Activated CD8-positive, alpha-beta memory T cell treated with anti-CD3 and anti-CD28 coated beads for 4 hours (primary cell): ENCODE measurements at places on chromosomes 12 and 14.

DNA sequence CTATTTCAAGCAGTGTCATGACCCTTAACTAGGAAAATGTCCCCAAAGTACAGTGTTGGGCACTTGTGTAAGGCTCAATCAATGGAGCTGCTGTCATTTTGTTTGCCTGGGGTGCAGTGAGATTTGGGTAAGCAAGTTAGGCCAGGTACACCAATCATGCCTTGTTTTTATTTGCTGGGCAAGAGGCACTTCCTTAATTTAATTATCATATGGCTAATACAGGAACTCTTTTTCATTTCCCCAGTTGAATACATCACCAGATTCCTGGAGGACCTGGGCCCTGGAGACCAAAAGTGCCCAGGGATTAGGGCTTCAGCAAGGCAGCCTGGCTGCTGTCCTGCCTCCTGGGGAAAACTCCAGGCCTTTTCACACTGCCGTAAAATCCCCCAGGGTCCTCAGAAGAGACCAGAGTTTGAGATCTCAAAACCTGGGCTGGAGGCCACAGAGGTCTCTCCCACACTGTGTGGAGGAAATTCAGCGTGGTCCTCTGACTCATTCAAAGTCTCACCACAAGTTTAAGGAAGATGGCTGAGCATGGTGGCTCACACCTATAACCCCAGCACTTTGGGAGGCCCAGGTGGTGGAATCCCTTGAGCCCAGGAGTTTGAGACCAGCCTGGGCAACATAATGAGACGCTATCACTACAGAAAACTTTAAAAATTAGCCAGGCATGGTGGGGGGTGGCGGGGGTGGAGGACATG lies 28.4 kb upstream of the FOXN3 start:
- DNase-seq = no peak

DNA sequence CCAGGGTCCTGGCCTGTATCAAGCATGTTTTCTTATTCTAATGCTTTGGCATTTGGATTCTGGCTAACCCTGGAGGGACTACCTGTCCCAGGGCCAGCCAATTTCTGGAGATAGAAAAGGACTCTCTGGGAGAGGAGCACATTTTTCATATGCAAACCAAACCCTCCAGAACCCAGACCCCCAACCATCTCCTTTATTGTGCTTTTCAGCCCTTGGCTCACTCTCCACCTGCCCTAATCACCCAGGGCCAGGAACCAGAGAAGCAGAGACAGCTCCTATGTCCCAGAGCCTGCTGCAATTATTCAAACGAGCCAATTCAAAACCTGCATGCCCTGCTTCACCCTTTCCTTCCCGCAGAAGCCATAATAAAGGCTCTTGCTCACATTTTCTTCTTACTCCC lies 23.8 kb downstream of the HSPB8 start:
- no peak for DNase-seq

GRCh38 chr12:76916170-76916540 lies 37.3 kb upstream of the CSRP2 start:
- DNase-seq = no peak

- no peak for DNase-seq
Observed at GRCh38 chr12:110431957-110432587, 18.1 kb downstream of the ARPC3 start.

- DNase-seq = no peak
Observed at GRCh38 chr12:53418221-53418620, 5.4 kb upstream of the AMHR2 start.

DNA sequence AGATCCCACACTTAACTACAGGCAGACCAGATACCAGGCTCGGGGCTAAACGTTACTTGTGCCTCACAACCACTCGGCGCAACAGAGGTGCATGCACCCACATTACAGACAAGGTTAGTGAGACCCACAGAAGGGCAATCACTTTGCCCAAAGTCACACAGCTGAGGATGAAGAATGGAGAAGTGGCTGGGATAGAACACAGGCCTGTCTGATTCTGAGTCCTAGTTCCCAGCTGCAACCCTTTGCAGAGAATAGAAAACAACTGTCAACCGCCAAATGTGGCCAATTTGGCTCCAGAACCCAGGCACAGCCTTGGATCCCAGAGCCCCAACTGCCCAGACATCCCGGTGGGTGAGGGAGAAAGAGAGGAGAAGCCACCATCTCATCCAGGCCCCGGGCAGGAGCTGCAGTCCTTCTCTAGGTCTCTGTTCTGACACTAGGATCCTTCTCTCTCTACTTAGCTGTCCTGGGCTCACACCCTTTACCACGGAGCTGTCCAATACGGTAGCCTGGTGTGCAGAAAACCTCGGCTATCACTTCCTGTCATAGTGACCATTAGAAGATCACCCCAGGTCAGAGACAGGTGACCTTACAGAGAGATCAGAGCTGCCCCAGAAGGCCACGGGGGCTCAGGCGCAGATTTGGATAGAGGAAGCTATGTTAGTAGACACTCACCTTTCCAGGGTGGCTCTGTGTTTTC lies 59.1 kb downstream of the FAM222A start:
- DNase-seq = no peak

- DNase-seq = peak; percentile 39
Observed at GRCh38 chr12:68175557-68176061, 16.1 kb upstream of the IFNG start.

GRCh38 chr14:104968153-104968527 lies 10.0 kb downstream of the AHNAK2 start:
- no peak for DNase-seq

- peak; percentile 38 for DNase-seq
Observed at GRCh38 chr14:21978184-21978998, 304.8 kb upstream of the OR4E1 start.

DNA sequence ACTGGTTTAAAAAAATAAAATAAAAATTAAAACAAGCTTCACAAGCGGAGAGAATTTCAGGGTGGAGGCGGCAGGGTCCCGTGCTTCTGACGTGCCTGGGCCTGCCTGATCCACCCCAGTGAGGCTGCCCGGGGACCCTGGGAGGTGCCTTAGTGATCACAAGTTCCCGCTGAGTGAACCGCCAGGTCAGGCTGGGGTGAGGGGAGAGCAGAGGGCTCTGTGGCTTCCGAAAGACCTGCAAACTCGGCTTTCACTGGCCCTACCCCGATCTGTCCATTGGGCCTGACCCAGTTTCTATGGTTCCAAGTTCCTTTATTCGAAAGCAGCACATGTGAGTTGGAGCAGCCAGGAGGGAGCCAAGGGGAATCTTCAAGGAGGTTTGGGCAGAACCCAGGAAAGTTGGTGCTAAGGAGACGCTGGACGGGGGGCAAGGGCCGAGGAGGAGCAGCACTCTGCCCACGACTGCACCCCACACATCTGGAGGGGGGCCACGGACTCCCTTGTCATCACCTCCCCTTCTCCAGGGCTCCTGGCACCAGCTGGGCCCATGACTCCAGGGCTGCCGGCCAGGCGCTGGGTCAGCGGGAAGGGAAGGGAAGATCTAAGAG lies 12.9 kb downstream of the MMP14 start:
- DNase-seq = no peak

DNA sequence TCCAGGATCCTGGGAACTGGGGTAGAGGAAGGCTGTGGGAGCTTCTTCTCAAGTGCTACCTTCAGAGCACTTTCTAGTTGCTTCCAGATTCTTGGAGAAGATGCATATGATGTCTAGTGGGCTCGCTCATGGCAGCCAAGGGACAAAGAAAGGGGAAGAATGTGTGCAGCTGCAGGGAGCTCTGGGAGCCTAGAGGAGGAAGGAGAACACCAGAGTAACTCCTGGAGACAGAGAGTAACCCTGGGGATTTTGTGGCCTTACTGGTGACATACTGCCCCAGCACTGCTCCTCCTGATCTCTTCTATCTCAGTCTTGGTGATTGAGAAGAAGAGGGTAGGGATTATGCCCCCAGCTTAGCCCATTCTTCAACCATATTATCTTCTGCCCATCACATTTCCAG lies 10.3 kb upstream of the SP7 start:
- no peak for DNase-seq

- DNase-seq = no peak
Observed at GRCh38 chr14:102984336-102985102, 62.1 kb downstream of the AMN start.

- DNase-seq = no peak
Observed at GRCh38 chr12:130832561-130833209, 6.4 kb downstream of the STX2 start.

GRCh38 chr12:69575346-69575745 lies 9.9 kb upstream of the CCT2 start:
- DNase-seq = no peak

- no peak for DNase-seq
Observed at GRCh38 chr14:23071921-23072539, 14.7 kb upstream of the CDH24 start.

DNA sequence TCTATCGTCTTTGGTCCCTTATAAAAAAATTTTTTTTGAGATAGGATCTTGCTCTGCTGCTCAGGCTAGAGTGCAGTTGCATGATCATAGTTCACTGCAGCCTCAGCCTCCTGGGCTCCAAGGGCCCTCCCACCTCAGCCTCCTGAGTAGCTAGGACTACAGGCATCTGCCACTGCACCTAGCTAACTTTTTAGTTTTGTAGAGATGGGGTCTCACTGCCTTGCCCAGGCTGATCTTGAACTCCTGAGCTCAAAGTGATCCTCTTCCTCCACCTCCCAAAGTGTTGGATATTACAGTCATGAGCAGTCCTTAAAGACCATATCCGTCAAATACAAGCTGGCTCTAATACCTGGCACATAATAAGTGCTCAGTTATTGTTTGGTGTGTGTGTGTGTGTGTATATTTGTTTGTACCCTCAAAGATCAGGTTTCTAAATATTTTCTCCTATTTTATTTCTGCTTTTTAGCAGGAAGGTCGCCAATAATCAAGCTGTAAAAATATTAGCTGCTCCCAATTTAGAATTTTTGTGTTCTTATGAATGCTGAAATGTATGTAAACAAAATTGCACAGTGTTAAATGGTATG lies 30.5 kb downstream of the SRGAP1 start:
- no peak for DNase-seq

DNA sequence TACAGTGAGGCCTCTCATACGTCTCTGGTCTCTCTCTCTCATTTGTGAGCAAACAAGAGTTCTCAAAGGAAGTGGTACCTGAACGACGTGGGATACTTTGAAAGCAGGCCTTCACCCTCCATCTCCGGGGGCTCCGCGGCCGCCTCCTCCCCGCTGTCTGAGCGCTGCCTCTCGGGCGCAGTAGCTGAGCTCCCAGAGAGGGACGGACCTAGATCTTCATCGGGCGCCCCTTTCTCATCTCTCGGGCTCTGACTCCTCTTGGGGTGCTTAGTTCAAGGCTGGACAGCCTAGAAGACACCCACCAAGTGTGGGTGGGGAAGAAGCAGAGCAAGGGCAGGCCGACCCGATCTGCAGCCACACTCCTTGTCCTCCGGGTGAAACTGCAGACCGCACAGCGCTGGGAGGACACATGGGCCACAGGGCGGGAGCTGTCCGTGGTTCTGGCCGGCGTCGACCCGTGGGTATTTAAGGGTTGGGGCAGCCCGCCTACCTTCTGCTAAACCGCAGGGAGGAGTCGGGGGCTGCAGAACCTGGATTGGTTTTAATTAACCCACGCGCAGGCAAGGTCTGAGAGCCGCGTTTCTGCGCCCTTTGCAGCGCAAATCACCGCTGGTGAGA lies 92.7 kb downstream of the PAH start:
- no peak for DNase-seq

DNA sequence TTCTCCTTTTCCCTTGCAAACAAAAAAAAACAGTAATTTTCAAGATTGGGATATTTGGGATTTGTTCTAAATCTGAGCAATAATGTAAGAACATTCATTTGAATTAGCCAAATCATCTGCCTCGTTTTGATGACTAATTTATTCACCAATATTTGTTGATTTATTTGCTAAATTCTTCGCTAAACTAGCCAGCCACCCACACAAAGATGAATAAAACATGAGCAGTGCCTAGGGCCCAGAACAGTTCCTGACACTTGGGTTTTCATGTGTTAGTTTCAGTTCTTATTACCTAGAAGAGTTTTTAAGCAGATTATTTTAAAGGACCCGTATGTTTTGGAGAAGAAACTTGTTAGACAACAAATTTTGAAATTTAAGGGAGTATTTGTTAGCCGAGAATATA lies 1.4 kb downstream of the ETNK1 start:
- peak; percentile 19 for DNase-seq

DNA sequence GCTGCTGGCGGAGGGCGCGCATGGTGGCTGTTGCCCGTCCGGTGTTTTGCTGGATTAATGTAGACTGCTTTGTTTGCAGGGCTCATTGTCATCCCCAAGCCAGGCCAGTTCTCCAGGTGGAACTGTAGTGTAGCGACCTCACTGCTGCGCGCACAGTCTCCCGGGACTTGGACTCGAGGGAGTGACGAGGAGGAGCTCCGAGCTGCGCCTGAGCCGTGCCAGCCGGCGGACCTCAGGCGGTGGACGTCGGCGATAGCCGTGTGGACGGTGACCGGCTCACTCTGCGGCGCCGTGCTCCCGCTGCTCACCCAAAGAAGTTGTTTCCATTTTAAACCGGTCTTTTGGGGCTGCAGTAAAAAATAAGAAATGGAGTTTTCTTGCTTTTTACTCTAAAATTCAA lies 82.2 kb downstream of the MOK start:
- DNase-seq = no peak

- DNase-seq = no peak
Observed at GRCh38 chr14:55964821-55965220, 153.4 kb upstream of the PELI2 start.

GRCh38 chr12:90925562-90925961 lies 29.4 kb downstream of the CCER1 start:
- no peak for DNase-seq

DNA sequence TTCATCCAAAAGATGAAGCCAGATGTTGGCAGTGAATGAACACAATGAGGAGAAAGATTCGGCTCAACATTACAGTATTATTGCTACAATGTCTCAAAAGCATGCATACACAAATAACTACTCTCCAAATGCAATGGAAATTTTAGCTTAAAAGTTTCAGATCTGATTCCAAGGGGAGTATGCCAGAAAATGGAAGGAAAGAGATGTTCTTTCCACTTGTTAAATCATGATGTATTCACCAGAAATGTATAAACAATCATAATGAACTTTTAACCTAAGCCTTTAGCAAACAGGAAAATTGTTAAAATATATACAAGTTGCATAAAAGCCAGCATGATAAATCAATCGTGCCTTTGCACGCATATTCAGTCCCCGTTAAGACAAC lies 62.1 kb downstream of the SH2B3 start:
- no peak for DNase-seq

DNA sequence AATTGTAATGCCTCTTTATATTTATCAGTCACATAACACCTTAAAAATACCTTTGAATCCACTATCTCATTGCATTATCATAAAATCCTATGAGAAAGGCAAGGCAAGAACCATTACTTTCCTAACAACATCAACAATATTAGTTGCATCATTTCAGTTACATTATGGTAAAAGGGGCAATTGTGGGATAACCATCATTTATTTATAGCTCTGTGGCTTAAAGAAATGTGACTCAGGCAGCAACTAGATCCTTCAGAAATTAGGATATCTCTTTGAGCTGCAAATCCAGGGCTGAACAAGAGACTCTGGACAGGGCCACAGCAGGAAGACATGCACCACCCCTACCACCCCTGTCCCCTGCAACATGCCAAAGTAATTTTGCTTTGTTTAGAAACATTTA lies 36.4 kb downstream of the EPS8 start:
- DNase-seq = no peak

DNA sequence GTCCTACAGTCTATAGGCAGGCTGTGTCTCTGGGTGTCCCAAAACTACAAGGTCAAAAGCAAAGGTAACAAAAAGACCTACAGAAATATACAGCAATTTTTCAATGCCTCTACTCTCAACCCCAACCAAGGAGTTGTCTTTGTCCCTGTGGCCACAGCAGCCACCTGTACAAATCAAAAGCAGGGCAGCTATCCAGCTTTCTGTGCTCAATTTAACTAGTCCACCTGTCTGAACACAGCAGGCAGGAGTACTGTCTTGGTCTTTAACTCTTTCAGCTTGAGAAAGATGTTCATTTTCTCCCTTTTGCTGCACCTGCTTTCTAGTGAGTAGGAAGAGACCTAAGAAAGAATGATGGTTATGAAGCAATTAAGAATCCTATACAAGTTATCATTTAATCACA lies 19.7 kb downstream of the GDF11 start:
- no peak for DNase-seq
